ENCODE measurements at places on chromosomes 4 and X.

- no peak for DNase-seq
Observed at GRCh38 chrX:10441464-10441863, 178.9 kb downstream of the MID1 start.

DNA sequence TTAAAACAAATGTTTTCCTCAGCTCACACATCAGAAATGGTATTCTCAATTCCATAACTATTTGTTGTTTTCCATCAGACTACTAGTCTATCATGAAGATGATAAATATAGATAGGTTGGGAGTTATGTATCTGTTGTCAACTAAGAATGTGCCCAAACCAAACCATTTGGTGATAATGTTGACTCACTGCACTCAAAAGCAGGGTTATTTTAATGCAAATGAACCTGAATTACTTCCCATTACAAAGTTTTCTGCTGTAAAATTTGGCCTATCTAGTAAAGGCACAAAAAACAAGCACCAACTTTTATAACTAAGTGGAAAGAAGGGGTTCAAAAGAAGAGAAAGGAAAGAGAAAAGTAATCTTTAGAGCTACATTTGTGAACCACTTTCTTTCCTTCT, 93.5 kb downstream of the TBCK start:
- DNase-seq = no peak

- peak; percentile 48 for DNase-seq
Observed at GRCh38 chrX:132843363-132843762, 115.1 kb downstream of the HS6ST2 start.

GRCh38 chr4:11471618-11472017, 42.9 kb upstream of the HS3ST1 start:
- DNase-seq = peak; percentile 53

DNA sequence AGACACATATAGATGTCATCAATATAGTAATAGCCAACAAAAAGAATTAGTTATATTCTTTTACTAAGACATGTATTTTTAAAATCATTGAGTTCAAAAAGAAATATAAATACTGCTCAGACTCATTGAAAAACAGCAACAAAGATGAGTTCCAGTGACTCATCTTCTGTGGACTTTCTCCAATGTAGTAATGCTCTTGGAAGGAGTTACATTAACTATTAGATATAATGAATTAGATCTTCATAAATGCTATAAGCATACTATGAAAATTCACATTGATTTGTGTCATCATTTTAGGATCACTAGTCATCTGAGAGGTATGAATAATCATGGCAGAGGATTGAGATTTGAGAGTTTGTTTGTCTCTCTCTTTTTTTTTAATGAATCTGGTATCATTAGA, 547.8 kb upstream of the PCDH7 start:
- DNase-seq = peak; percentile 34

DNA sequence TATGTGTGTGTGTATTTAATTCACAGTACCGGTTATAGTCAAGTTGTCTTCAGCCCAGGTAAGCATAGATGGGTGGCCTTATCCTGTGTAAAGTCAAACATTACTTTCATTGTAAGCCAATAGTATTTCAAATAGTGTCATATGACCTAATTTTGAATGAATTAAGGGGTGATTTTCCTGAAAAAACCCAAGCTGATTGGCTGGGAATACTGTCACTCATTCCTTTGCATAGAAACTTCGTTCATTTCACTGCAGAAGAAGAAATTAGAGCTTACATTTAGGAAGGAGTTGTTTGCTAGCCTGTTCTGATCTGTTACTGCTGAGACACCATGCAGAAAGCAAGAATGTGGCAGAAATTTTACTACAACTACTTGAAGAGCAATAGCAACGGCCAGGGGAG, 45.4 kb downstream of the SMARCAD1 start:
- peak; percentile 13 for DNase-seq

DNA sequence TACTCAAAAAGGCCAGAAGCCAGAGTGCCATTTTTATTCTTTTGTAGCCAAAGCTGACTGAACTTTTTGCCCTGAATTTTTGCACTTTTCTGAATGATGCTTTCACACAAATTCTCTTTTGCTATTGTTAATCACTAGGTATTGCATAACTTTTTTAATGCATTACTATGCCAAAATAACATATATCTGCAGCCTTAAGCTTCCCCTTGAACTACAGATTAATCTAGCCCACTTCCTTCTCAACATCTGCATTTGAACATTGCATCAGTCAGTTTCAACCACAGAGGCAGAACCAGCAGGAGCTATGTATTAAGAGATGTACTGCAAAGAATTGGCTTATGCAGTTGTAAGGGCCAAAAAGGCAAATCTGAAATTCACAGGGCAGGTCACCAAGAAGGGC, 197.6 kb upstream of the GYPA start:
- DNase-seq = no peak

DNA sequence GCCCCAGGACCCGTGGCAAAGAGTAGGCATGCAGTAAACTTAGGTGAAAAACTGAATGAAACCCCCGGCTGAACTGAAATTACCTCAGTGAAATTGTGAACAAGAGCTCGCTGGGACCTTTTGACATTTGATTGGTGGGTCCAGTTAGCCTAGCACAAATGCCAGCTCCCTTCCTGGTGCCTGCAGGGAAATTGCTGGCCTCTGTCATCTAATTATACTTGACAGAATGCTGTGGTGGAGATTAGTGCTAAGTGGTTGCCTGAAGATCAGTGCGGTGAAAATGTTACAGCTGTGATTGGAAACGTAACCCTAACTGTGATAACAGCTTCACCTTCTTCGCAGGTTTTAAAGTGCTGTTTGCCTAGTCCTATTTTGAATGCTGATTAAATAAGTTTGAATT, 43.0 kb downstream of the ADD1 start:
- DNase-seq = no peak

DNA sequence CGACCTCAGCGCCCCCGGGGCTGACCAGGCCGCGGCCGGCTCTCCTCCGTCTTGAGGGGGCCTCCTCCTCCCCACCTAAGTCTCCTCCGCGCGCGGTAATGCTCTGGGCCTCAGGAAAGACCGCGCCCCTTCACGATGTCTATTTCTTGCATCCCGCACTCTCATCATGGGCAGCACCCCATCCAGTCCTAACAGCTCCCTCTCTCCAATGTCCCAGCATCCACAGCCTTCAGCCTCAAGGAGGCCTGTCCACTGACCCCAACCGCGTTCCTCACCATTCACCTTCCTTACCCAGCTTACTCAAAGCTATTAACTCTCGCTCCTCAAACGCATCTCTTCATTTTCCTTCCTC, 77.5 kb downstream of the MAGED4 start:
- no peak for DNase-seq

DNA sequence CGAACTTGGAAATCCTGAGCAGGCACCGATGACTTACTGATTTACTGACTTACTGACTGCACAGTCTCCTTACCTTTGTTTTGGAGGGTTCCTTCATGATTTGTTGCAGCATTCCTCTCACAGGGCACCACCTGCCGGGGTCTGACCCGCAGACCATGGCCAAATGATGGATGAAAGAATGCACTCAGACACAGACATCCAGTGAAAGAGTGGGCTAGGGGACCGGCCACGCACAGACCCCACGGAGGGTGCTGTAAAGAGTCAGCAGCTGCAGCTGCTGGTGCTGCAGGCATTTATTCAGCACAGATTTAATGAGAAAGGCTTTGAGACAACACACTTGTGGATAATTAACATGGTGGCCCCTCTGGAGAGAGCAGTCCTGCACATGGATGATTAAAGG, 3.4 kb downstream of the MAGEB5 start:
- DNase-seq = no peak

GRCh38 chr4:150005537-150005936, 72.7 kb upstream of the DCLK2 start:
- DNase-seq = no peak

- DNase-seq = no peak
Observed at GRCh38 chr4:150896497-150896896, 118.6 kb downstream of the LRBA start.

- DNase-seq = no peak
Observed at GRCh38 chr4:7787067-7787466, 152.6 kb downstream of the AFAP1 start.

GRCh38 chr4:176964116-176964691, 171.5 kb upstream of the VEGFC start:
- peak; percentile 44 for DNase-seq

DNA sequence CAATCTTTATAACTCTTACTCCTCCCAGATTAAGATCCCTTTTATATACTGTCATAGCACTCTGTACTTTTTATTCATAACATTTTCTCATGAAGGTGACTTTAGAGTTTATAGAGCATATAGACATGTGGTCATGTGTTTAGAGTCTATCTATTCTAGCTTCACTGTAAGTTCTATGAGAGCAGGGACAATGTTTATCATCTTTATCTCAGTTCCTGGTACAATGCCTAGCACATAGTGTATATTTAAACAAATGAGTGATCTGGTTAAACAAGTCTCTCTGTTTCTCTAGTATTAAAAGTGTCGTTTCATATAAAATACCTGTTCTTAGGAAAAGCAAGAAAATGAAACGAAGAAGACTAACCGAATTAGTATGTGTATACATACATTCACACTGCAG, 3.2 kb downstream of the CXCL6 start:
- DNase-seq = no peak

- no peak for DNase-seq
Observed at GRCh38 chr4:73335679-73336078, 68.4 kb upstream of the ALB start.

GRCh38 chr4:57425610-57426009, 315.4 kb upstream of the IGFBP7 start:
- DNase-seq = peak; percentile 56

GRCh38 chrX:39953879-39954278, 143.9 kb downstream of the BCOR start:
- peak; percentile 76 for DNase-seq

- DNase-seq = peak; percentile 76
Observed at GRCh38 chrX:104618106-104618895, 52.3 kb downstream of the IL1RAPL2 start.
